ENCODE measurements at places on chromosomes 7 and 10.

DNA sequence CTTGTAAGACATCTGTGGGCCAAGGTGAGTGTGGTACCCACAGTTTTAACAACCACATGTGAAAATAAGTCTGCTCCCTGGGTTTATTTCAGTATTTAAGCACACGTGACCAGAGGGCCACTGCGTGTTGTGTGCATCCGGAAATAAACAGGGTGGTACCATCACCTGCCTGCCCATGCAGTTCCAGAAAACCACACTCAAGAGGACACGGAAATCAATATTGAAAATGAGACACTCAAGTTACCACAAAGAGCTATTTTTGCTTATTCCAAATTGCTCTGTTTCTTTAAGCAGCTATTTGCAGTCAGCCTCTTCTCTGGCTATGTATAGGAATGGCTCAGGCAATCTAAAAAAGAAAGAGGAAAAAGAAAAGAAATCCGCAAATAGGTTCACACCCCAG is 71.8 kb upstream of the LOXL4 start:
- no peak for DNase-seq

DNA sequence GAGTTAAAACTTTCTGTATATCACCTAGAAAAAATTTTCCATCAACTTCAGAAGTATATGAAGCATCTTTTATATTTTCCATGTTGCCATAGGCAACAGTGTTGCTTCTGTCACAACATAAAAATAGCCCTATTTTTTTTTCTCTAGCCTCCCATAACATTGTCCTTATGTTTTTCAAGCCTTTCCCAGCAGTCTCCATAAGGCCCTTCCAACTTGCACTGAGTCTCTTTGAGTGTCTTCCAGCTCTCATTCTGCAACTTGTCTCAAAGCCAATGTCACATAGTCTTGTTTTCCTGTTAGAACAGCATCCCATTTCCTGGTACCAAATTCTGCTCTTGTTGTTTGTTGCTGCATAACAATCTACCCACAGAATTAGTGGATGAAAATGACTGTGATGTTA is 1055.5 kb upstream of the GHITM start:
- no peak for DNase-seq

DNA sequence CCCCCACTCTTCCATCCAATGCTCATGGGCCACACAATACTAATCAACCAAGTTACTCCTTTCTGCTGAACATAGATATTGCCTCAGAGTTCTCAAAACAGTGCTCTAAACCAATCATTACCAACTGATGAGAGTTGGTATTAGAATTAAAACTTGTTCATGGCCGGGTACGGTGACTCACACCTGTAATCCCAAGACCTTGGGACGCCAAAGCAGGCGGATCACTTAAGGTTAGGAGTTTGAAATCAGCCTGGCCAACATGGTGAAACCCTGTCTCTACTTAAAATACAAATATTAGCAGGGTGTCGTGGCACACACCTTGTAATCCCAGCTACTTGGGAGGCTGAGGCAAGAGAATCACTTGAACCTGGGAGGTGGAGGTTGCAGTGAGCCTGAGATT is 8.2 kb downstream of the TM9SF3 start:
- DNase-seq: no peak

GRCh38 chr7:156792611-156793010 is 100.4 kb downstream of the LMBR1 start:
- no peak for DNase-seq

GRCh38 chr10:24898501-24898900 is 53.9 kb downstream of the PRTFDC1 start:
- no peak for DNase-seq

DNA sequence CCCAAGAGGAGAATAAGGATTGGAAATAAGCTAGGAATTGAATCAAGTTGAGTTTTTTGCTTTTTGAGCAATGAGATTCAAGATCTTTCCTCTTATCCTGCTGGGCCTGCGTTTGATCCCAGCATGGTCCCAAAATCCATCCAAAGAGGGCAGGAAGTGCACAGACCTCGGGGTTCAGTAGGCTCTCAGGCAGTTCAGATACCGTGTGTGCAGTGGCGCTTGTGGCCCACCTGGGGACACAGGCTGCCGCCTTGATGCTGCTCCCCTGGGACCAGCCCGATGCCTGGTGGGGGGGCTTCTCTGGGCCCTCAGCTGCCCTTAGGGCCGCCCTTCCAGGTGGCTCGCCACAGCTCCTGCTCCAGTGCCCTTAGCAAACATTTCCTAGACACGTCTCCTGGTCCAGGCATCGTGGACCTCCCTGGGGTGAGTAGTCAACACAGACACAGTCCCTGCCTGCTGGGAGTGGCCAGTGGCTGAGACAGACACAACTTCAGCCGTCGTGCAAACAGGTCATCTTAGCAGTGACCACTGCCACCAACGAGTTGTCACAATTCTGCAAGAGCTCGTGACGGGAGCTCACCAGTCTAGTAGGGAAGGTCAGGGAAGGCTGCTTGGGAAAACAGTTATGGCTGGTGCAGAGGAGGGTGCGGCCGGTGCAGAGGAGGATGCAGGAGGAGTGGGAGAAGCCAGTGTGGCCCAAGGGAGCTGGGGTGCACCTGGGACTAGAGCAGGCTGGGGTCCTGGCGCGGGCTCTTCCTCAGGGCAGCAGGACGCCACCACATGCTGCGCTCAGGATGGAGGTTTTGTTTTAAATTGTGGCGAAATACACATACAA is 21.7 kb upstream of the JAKMIP3 start:
- no peak for DNase-seq

GRCh38 chr7:139623518-139623917 is 100.0 kb downstream of the CLEC2L start:
- no peak for DNase-seq

DNA sequence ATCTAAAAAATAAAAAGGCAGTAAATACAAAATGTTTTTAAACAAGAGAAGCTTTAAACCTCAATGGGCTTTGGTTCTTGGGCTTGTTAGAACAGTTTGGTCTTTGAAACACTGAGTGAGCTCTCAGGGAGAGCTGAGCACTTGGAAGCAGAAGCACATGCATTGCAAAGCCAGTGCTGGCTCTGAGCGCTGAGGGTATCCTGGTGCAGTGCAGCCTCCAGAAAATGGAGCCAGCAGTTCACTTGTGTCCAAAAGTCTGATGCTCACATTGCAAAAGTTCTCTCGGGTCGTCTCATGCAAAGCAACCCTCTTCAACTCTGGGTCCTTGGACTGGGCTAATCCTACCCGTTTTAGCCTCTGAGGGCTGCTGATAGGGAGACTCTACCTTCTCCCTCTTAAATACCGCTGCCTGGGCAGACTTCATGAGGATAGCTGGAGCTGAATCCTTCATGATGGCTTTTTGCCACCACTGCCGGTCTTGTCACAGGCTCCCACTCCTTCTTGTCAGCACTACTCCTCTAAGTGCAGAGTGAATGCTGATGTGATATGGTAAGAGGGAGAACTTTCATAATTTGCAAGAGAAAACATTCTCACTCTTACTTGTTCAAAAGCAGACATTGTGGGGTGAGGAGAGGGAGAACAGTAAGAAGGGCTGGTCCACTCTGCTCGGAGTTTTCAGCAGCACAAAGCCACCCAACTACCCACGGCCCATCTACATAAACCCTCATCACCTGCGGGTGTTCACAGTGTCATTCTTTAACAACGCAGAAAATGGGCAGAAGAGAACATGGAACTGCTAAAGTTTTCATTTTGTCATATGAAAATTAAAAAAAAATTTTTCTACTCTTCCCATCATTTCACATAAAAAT is 42.2 kb upstream of the BMPER start:
- no peak for DNase-seq

Data from stimulated activated CD4-positive, alpha-beta T cell treated with anti-CD3 and anti-CD28 coated beads, TNF-alpha, amount 100 ng/mL, for 4 hours (primary cell).